ENCODE measurements at places on chromosomes 7 and 10.

- ATAC-seq = no peak
Observed at GRCh38 chr10:79185067-79185774, 116.5 kb downstream of the ZMIZ1 start.

DNA sequence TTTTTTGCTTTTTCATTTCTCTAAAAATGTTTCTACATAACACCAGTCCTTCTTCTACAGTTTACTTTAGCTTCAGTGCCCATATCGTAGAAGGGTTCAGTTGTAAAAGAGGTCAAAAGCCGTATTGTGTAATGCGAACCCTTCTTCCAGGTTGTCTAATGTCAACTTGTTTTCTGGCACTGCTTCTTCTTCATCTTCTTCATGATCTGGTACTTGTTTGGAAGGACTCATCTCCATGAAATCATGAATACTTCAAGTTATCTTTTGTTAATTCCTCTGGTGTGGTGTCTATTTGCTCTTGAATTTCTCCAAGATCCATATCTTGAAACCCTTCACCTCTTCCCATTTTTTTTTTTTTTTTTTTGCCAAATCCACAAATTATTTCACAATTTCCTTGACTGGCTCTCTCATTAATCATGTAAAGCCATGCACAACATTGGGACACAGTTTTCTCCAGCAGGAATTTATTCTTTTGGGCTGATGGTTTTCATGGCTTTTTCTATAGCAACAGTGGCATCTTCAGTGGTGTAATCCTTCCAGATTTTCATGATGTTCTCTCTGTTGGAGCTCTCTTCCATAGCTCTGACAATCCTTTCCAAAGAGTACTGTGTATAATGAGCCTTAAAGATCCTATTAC is 85.1 kb downstream of the CPED1 start:
- ATAC-seq = no peak

DNA sequence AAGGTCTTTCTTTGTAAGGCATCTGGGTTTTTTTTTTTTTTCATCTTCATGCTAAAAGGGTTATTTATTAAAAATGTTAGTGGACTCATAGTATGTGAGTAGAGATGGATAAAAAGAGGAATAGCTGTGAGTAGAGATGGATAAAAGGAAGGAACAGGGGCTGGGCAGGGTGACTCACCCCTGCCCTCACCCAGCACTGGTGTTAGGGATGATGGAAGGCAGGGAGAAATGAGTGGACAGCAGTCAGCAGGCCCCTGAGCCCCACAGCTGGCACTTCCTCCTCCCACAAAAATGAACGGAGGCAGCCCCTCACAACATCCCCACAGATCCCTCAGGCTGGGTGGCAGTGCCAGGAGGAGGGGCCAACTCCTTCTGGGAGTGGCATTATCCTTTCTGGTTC is 39.3 kb downstream of the ANTXRL start:
- no peak for ATAC-seq

DNA sequence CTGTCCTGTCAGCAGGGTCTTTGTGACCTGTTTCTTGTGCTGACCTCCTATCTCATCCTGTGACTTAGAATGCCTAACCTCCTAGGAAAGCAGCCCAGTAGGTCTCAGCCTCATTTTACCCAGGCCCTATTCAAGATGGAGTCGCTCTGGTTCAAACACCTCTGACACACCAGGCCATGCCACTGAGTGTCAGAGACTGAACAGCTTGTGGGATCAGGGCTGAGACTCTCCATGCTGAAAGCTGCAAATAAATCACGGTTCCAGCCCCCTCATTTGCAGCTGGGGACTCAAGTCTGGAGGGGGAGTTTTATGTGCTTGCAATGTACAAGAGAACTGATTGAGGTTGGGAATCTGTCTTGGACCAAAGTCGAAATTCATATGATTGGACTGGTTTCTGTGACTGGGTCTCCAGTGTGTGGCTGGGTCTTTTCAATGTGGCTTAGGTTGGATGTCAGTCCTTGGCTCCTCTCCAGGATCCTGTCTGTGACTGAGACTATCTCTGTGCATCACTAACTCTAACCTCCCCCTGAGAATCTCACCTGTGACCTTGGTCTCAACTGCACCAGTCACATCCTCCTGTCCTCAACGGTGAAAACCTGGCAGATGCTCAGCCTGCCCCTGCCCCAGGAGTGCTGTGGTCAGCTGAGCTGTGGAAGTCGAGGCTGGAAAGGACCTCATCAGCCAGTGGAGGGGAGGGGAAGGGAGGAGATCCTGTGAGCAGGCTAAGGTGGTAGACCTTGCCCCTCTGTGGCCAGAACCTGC is 11.7 kb downstream of the PRF1 start:
- no peak for ATAC-seq

DNA sequence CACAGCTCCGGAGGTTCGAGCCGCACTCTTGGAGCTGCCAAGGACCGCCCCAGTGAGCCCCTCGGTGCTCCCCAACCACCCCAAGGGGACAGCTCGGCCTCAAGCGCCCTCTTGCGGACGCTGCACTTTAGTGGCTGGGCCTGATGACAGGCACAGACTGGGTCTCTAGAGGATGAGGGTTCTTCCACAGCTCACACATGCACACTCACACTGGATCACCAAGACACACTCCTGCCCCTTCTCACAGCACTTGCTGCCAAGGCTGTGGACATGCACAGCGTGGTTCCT is 2.1 kb downstream of the RET start:
- ATAC-seq = peak; percentile 19

DNA sequence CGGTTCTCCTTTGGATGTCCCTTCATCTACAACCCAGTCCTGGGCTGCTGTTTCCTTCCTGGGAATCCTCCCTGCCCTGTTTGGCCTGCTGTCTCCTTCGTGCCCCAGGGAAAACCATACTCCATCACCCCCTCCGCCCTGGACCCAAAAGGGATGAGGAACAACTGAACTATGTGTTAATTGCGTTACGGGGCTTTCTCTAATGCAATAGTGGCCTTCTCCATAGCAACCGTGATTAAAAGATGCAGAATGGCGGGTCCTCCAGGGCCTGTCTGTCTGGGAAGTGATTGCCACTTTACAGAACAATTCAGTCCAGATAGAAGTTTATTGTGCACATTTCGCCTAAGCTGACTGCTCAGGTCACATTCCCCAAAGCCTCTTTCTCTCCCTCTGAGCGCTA is 112.0 kb upstream of the FGFR2 start:
- ATAC-seq = no peak

DNA sequence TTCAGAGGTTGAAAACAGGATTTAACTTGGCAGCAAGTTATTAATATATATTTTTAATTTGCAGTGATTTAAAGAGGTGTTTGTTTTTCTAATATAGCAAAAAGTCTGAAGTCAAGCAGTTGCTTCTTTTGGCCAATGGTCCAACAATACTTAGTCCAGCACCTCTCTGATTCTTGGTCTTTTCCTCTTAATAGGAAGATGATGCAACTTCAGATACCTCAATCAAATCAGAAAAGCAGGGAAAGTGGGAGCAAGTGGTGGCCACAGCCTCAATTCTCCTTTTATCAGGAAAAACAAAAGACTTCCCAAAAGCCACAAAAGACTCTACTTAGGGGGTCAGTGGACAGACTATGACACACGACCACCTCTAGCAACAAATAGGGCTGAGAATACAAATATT is 133.6 kb upstream of the LRGUK start:
- ATAC-seq = no peak

GRCh38 chr7:1226186-1226901 is 6.3 kb upstream of the UNCX start:
- no peak for ATAC-seq

DNA sequence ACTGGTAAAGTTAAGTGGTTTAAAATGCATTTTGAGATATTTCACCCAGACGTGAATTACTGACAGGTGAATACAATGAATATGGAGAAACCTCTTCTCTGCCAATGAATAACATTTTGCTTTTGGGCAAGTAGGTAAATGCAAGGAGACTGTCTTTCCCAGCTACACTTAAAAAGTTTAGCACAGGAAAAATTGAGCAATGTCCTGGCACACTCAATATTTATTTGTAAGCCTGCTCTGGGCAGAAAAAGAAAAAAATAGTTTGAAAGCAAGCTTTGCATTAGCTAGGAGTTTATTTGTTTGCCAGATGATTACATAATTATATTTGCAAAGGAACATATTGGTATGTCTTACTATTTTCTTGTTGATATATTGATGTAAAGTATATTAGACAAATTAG is 624.2 kb downstream of the ACTR3B start:
- no peak for ATAC-seq

DNA sequence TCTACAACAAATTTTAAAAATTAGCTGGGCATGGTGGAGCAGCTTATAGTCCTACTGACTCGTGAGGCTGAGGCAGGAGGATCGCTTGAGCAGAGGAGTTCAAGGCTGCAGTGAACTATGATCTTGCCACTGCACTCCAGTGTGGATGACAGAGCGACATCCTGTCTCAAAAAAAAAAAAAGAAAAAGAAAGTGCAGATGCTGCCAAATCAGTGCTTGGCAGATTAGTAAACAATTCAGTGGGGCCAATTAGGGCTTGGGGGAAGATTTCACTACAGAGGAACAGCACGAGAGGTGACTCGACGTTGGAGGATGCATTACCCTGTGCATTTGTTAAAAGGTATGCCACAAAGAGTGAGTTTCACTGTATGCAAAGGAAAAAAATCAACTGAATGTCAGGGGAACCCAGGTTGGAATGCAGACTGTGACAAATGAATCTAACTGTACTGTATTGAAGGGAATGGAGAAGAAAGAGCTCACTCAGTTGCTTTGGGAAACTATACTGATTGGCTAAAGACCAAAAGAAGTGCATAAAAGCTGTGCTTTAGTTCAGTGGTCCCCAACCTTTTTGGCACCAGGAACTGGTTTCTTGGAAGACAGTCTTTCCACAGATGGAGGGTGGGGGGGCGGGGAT is 31.6 kb downstream of the GARIN1A start:
- no peak for ATAC-seq

DNA sequence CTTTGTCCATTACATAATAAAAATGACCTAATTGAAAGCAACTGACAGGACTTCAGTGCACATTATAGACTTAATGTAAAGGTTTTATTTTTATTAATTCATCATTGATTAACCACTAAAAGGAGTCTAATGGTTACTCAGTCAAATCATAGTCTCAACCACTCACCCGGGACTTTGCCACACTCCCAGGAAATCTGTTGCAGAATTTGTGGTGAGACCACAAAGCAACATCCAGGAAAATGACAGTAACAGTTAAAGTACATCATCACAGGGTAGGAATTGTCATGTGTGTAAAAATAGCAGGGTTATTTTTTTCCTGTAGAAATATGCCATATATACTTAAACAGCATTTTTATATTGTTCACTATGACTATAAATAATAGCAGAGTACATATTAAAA is 6.3 kb upstream of the HGF start:
- no peak for ATAC-seq

GRCh38 chr7:132434041-132434440 is 142.2 kb downstream of the PLXNA4 start:
- no peak for ATAC-seq

- ATAC-seq = no peak
Observed at GRCh38 chr7:104296900-104297299, 31.5 kb upstream of the LHFPL3 start.

GRCh38 chr7:96013836-96014235 is 241.5 kb downstream of the DYNC1I1 start:
- no peak for ATAC-seq

DNA sequence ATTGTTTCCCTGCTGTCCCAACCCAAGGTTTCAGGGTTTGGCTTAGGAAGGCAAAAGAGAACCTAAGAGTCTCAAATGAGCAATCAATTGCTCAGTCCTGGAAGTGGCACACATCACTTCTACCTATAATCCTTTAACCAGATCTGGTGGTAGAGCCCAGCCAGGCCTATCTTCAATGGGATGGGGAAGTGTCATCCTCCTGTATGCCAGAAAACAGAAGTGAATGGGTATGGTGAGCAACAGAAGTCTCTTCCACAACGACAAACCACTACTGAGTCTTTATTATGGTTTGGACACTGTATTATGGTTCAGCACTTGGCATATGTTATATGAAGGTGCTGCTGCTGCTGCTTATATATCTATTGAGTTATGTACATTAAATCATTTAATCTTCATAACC is 3.0 kb upstream of the AKR1B1 start:
- no peak for ATAC-seq

GRCh38 chr7:151795168-151795811 is 81.6 kb downstream of the PRKAG2 start:
- ATAC-seq = peak; percentile 95

GRCh38 chr10:4467481-4467880 is 358.5 kb upstream of the AKR1E2 start:
- no peak for ATAC-seq

GRCh38 chr10:75634947-75635346 is 203.5 kb downstream of the LRMDA start:
- no peak for ATAC-seq

GRCh38 chr10:118495499-118495898 is 99.9 kb downstream of the PRLHR start:
- peak; percentile 25 for ATAC-seq

GRCh38 chr10:108957681-108958080 is 965.6 kb downstream of the XPNPEP1 start:
- ATAC-seq = no peak

GRCh38 chr10:114458955-114459354 is 54.7 kb upstream of the AFAP1L2 start:
- ATAC-seq = no peak

GRCh38 chr7:77684030-77684429 is 12.2 kb upstream of the RSBN1L start:
- ATAC-seq = no peak

GRCh38 chr7:20199015-20199737 is 18.0 kb downstream of the MACC1 start:
- ATAC-seq = peak; percentile 70

- ATAC-seq = no peak
Observed at GRCh38 chr7:119964788-119965542, 308.0 kb upstream of the KCND2 start.

GRCh38 chr7:54904130-54904529 is 114.7 kb upstream of the EGFR start:
- no peak for ATAC-seq

- ATAC-seq = no peak
Observed at GRCh38 chr10:91197127-91197526, 23.3 kb upstream of the PCGF5 start.

DNA sequence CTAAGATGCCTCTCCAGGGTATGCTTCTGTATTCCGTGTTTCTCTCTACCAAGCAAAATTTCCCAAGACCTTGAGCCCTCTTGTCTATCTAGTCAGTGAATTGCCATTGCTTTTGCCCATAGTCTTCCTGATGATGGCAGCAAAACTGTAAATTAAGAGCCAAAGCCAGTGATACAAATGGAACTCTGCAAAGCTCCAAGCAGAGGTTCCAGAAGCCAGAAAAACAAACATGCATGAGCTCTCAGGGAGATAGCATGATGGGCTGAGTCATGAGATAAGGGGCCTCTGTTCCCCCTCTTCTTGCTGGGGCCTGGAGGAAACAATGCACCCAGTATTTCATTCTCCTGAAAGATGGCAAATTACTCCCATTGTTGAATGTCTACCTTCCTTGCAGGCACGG is 24.7 kb downstream of the LSMEM1 start:
- no peak for ATAC-seq

GRCh38 chr10:571688-572451 is 117.6 kb downstream of the DIP2C start:
- ATAC-seq = no peak

- peak; percentile 24 for ATAC-seq
Observed at GRCh38 chr7:157320608-157320980, 16.2 kb upstream of the DNAJB6 start.
